Stimulated activated CD4-positive, alpha-beta T cell treated with anti-CD3 and anti-CD28 coated beads, Interleukin-12 subunit alpha, Interleukin-12 subunit beta, amount 100 ng/mL, for 24 hours (primary cell): ENCODE measurements at places on chromosomes 1 and 21.
A peak's percentile ranks its signal among the peaks of the same experiment; 100 is the strongest.

DNA sequence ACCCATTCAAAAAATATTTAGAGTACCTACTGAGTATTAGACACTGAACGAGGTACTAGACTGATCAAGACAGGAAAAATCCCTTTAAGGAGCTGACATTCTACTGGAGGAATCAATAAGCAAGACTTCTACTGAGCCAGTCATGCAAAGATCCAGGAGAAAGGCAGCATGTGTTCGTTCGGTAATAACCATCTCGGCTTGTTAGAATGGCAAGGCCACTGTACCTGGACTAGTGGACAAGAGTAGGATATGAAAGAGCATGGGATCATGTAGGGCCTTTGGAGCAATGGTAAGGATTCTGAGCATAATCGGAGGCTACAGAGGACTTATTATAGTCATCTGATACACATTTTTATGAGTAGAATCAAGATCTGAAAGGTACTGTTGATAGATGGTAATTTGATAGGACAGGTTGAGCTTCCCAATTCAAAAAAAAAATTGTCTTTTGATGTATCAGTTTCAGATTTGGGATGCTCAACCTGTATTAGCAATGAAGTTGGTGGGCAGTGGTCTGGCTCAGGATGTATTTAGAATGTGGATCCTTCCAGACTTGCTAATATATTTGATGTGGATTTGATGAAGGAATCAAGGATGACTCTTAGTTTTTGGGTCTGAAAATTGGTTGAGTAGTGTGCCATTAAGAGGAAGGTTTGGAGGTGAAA, 2.3 kb downstream of the COX20 start:
- no peak for DNase-seq

DNA sequence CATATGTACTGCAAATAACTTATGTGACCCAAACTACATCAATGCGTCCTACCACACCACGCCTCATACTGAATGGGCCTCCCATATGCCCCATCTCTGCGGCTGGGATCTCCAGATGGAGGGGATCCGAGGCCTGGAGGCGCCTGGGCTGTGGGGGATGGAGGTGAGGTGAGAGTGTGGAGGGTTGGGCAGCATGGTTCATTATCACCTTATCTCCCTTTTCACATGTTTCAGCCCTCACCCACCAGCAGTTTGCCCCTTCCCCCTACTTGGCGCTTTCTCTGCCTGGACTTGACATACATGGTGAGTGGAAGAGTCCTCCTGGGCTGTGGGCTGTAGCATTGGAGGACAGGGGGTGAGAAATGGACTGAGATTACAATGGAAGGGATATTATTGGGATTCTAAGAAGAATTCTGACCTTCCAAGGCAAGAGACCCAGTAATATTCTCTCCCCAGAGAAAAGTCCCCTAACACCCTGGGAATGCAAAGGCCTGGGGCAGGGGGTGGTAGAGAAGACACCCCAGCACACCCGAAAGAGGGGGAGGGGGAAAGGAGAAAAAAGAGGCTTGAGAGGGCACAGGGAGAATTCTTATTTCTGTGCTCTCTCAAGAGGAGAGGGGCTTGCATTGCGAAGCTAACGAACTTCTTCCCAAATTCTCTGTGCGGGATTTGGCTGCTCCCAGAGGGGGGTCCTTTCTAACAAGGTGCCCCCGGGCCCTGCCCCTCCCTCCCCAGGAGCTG, 61.4 kb downstream of the MEF2D start:
- no peak for DNase-seq

DNA sequence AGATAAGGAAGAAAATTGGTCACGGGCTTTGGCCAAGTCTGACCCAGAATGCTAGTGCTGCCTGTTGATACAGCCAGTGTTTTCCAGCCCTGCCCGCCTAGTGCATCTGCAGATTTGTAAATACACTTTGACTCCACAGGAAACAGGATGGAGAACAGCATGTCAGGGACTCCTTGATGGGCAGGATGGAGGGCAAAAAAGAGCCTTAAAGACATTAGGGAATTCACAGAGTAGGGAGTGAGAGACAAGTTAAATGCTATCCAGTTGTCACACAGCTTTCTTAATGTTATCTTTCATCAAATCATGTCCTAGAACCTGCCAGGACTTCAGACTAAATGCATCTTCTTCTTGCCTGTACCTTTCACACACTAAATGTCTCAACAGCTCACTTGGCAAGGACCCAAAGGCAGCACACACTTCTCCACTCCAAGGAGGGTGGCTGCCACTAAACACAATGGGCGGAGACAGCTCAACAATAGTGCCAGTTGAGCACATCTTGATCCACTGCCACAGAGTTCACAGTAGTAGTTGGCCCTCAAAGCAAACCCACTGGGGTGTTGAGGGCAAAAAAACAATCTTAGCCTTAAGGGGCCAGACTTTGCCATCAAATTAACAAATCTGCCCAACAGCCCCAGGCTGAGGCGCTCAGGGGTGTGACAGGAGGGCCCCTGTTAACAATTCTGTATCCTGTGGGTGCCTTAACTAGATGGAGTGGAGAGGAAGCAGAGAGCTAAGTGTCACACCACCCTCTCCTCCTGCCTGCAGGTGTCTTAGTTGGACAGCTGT, 2.7 kb downstream of the HIVEP3 start:
- DNase-seq: no peak

DNA sequence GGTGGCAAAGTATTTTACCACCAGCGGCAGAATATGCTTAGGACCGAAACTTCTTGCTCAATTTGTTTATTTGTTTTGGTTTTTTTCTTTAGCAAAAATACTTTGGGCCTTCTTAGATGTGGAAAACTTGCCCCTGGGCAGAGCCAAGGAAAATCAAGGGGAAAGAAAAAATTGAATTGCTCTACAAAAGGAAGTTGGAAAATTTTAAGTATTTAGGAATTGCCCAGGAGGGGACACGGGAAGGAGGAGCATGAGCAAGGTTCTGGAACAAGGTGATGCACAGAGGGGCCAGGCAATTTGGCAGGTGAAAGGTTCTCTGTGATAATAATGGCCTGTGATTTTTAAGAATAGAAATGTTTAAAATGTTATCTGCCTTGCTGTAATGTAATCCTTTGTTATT, 28.6 kb downstream of the SGIP1 start:
- DNase-seq: no peak

- no peak for DNase-seq
These were observed 10.0 kb downstream of the PSRC1 start for GRCh38 chr1:109272831-109273547.

- no peak for DNase-seq
These were observed 8.7 kb upstream of the SLC25A24 start for GRCh38 chr1:108208724-108209446.

DNA sequence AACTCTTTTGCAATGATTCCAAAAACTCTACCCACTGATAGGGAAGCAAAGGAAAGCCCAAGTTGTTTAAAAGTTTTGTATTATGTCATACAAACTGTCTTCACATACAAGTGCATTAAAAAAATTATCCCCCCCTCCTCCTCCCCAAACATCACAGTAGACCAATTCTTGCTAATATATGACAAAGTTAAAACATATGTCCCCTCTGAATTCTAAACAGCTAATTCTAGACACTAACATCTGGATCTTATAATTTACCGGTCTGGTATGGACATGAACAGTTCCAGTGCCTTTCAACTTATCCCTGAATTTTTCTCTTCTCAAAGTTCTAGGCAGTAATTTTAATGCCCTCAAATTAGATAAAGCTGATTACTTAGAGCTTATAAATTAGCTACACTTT, 13.4 kb downstream of the RIT1 start:
- DNase-seq: no peak

- DNase-seq: no peak
These were observed 63.9 kb upstream of the EFHD2 start for GRCh38 chr1:15345705-15346345.

- DNase-seq: no peak
These were observed 113.5 kb upstream of the CD34 start for GRCh38 chr1:208024406-208024805.

- DNase-seq: no peak
These were observed 106.5 kb upstream of the RAB3GAP2 start for GRCh38 chr1:220378571-220379302.

- no peak for DNase-seq
These were observed 13.2 kb upstream of the A3GALT2 start for GRCh38 chr1:33334081-33334552.

DNA sequence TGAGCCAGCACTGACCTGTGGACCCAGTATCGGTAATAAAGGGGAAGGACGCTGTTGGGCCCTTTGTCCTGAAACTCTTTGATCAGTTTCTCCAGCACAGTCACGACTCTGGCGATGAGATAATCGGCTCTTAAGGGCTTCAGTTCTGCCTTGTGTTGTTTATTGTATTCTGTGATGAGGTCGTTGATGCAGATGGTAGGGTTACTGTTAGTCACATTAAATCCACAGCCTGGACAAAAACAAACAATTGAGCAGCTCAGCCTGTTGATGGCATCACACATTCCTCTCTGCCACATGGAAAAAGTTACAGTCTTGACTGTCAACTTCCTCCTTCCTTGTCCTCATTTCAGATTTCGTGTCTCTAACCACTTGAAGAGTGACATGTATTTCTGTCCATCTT, 57.6 kb downstream of the SIM2 start:
- DNase-seq: no peak

DNA sequence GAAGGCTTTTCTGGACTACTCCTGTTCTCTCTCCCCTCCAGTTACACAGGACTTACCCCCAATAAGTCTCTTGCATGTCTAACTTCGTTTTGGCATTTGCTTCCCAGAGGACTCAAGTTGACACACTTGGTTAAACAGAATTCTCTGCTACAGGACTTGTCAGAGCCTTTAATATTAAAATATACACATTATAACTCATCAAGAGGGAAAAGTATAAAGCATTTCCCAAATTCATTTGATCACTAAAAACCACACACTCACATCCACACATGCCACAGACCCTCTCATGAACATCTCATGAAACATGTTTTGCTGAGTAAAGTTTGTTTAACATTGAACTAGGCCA, 8.7 kb upstream of the CAPN2 start:
- DNase-seq: no peak

GRCh38 chr1:109113590-109114341, at the start of gene ELAPOR1:
Gene ELAPOR1, plus strand, starts transcription at chr1:109114115. Its CDS starts 69 bp downstream, at chr1:109114184.
- peak; percentile 56 for DNase-seq

- DNase-seq: no peak
These were observed 48.2 kb downstream of the UBE2T start for GRCh38 chr1:202293569-202293968.

DNA sequence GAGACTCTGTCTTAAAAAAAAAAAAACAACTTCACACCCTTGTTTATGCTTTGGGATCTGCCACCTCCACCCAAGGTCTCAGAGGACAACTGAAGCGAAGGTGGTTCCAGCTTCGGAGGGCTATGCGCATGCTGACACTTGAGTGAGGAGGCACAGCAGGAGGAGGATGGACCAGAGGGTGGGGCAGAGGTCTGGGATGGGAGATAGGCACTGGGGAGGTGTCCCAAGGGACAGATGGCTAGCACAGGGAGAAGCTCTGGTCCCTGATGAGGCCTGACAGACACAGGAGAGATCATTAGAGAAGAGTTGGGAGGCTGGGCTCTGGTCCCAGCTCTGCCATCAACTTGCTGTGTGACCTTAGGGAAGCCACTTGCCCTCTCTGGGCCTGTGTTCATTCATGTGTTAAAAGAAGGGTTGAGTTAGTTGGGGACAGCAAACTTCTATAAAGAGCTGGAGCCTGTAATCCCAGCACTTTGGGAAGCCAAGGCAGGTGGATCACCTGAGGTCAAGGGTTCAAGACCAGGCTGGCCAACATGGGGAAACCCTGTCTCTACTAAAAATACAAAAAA, 16.8 kb downstream of the E2F2 start:
- DNase-seq: no peak

DNA sequence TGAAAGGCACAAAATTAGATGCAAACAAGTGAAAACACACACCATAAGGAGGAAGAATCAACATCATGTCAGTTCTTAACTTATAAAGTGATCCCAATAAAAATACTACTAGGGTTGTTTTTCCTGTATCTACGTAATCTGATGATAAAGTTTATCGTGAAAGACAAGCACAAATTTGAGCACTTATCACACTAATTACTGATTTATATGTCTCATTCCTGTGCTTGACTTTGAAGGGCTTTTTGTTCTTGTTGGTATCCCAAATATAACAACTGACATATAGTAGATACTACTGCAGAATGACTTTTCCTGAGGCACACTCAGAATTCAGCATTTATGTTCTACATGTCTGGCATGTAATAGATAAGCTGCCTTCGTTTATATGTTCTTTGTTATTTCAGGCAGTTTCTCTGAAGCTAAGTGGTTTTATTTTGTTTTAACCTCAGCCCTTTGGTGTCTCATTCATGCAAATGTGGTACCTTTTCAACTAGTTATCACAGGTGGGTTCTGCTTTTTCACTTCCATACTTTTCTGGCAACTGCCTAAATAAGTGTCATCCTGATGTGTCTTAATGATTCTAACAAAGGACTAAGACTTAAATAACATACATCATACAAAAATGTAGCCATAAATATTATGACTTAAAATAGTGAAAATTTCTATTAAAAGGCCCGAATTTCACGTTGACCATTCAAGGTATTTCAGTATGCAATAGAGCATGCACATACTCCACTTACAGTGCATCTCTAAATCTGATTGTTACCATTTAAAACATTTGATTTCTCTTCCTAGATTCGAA, 73.2 kb downstream of the LRRC8C start:
- DNase-seq: no peak

GRCh38 chr21:35035116-35035515, 14.0 kb downstream of the RUNX1 start:
- DNase-seq: no peak

GRCh38 chr1:19613171-19613703, 30.9 kb upstream of the NBL1 start:
- DNase-seq: no peak

DNA sequence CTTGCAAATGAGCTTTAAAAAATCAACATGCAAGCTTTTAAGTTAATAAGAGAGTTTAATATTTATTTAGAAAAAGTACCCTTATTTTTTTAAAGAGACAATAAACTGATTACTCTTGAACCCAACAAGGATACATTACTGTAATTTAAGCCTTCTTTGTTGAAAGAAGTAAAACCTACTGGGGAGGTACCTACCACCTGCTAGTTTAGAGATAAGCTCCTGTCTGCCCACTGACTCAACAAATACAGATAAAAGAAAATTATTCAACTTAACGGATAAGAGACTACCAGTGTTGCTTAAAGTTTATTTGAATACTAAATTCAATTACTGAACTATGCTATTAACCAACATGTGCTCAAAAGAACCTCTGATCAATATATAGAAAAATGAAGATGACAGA, 23.1 kb downstream of the USP24 start:
- no peak for DNase-seq
